Smooth muscle cell of the pulmonary artery (primary cell): ENCODE measurements at places on chromosomes 4 and X. TPM values are rescaled to one million over a fixed set of nuclear protein-coding genes. Genes with fewer than 3 reads are reported as not detected.

GLUD2 gene
- total RNA-seq = 1.7 and 2.0 TPM in 2 replicates

LRIT3 gene
- total RNA-seq = 0.03 TPM in 1 of 2 replicates, not detected in the other

PDGFC gene
- 76.7 and 102 TPM in 2 replicates for total RNA-seq

DCAF4L1 gene
- 0.13 TPM in 2 replicates for total RNA-seq

SMPX gene
- not detected in 2 replicates for total RNA-seq

GATA1 gene
- total RNA-seq = not detected in 2 replicates

NXF2 gene
- not detected in 2 replicates for total RNA-seq

TMEM271 gene
- total RNA-seq = not detected in 2 replicates
